T-helper 9 cell (primary cell): ENCODE measurements at places on chromosomes 5 and 9.

- no peak for DNase-seq
Measured at GRCh38 chr5:63125392-63125791, 546.8 kb downstream of the LRRC70 start.

DNA sequence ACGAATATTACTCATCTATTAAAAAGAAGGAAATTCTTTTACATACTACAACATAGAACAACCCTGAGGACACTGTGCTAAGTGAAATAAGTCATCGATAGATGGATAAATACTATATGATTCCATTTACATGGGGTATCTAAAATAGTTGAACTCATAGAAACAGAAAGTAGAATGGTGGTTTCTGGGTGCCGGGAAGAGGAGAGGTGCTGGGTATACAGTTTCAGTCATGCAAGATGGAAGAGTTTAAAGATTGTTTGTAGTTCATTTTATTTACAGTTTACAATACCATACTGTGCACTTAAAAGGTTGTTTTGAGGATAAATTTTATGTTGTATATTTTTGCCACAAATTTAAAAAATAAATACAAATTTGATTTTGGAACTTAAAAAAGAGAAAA is 267.5 kb upstream of the ITGA1 start:
- no peak for DNase-seq

- no peak for DNase-seq
Measured at GRCh38 chr5:7261049-7261448, 134.9 kb upstream of the ADCY2 start.

DNA sequence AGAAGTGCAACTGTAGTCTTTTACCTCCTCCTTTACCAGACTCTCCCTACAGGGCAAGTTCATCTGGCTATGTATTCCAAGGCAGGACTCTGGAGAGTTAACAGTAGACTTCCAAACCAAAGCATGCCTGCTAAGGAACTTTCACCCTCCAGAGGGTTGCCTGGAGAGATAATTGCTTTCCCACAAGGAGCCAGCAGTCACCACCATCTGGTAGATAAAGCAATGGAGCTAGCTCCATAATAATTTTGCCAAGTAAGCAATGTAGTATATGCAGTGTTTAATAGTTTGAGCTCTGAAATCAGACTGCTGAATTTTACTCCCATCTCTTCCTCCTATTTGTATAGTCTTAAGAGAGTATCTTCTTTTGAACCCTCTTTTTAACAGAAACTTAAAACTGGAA is 566.8 kb upstream of the PTGER4 start:
- DNase-seq = no peak

DNA sequence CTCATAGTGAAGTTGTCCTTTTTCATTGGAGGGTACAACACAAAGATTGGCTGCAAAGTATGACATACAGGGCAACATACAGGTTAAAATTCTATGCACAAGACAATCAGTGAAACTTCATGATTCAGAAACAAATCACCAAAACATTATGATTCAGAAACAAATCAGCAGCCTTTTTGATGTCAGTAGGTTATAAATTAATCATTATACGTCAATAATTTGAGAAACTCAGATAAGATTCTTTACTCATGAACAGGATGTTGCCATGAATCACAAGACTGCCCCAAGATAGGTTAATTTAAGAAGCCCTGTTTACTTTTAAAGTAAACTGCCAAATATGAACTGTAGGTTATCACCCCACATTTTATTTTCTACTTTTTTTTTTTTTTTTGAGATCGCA is 62.2 kb upstream of the IL33 start:
- DNase-seq = no peak

DNA sequence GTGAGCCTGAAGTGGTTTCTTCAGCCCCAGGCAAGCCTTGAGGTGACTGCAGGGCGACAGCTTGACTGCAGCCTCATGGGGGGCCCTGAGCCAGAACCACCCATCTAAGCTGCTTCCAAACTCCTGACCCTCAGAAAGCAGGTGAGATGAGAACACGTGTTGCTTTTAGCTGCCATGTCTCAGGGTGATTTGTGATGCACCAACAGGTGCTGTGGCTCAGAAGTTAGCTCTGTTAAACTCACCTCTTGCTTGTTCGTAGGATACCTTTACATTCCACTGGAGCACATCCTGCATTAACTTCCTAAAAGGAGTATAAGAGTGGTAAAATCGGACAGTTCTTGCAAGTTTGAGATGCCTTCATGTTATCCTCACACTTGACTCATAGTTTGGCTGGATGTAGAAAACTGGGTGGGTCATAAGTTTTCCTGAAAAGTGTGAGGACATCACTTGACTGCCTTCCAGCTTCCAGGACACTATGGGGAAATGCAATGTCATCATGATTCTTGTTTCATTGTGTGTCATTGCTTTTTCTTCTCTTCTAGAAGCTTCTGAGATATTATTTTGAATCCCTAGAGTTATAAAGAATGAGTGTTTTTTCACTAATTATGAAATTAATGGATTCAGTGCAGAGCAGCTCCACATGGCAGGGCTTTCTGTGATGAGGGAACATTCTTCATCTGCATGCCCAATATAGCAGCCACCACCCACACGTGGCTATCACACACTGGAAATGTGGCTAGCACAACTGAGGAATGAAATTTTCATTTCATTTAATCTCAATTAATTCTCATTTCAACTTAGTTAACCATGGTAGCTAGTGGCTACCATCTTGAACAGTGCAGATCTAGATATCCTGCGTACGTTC is 92.3 kb downstream of the HSD17B3 start:
- DNase-seq = no peak
